ENCODE measurements at places on chromosomes 3 and 15.

DNA sequence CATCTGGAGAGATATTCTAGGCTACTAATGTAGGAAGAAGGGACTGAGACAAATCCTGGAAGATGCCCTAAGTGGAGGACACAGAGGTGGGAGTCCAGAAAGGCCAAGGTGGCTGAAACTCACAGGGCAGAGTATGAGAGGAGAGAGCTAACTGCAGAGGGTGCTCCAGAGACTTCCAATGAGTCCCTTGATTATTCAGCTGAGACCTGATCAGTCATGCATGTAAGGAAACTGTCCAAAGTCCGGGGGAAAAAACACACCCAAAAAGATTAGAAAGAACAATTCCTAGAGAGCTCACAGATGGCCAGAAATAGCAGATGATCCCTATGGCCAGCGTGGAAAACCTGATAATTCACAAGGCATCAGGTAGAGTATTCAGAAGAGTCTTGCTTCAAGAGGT, 18.7 kb upstream of the FOXP1 start:
- DNase-seq, result no peak

- no peak for DNase-seq
Measured at GRCh38 chr3:84066915-84067314, 891.9 kb upstream of the CADM2 start.

DNA sequence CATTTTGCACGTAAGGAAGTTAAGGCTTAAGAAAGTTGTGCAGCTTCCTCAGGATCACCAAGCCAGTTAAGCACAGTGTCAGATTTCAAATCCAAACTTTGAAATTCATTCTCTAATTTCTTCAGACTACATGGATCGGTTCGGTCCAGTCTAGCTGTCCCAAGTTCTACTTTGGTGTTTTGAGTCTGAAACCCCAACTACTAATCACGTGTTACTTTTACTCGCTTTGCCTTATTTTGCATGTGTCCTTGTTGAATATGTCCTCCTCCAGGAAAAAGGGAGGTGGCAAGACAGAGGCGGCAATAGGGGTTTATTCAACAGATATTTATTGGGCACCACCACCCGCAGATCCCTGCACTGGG, 522 bp upstream of the GXYLT2 start:
- DNase-seq, result no peak

- DNase-seq, result no peak
Measured at GRCh38 chr3:119608405-119609000, 10.8 kb downstream of the PLA1A start.

DNA sequence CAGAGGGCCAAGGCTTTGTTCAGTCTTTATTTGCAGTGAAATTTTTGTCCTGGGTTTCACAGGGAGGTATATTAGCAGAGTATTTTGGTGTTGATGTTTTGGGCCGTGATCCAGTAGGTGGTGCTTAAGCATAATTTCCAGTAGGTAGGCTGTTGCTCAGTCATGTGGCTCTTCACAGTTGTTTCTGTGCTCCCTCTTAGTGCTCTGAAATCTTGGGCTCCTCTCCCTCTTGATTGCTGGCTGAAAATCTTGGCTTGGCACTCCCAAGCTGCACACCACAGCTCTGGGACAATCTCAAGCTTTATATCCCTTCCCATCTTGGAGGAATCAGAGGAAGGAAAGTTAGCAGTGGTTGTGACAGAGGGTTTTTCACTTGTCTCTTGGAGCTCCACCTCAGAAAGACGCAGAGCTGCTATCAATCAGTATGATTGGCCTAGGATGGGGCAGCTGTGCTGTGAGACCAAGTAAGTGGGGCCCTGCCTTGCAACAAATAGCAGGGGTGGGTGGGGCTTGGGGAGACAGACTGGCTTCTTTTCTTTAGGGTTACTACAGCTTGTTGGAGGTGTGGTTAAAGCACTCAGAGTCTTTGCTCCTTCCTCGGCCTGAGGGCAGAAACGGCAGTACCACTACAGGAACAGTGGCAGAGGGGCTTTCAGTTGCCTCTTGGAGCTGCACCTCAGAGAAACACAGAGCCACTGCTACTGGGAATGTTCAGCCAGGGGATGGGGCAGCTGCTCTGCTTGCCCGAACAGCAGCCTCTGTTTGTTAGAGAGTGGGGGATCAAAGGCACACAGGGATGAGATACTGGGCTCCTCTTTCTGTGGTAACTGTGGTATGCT, 627.0 kb downstream of the SI start:
- no peak for DNase-seq

GRCh38 chr15:62833646-62834045, 208.9 kb upstream of the TPM1 start:
- no peak for DNase-seq

DNA sequence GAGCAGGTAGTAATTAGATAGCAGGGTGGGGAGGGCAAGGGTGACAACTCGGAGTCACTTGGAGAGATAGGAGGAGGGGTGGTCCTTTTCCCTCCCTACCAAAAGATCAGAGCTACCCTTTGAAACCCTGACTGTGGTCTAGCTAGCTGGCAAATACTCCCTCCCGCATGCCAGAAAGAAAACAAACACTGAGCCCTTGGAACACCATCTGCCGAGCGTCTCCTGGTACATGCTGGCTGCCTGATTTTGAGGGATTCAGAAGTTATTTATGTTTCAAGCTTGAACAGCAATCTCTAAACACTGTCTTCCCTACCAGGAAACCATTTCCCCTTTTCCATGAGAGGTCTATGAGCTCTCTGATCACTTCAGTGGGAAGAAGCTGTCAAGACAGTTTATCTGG, 291.6 kb upstream of the CFAP20DC start:
- no peak for DNase-seq

DNA sequence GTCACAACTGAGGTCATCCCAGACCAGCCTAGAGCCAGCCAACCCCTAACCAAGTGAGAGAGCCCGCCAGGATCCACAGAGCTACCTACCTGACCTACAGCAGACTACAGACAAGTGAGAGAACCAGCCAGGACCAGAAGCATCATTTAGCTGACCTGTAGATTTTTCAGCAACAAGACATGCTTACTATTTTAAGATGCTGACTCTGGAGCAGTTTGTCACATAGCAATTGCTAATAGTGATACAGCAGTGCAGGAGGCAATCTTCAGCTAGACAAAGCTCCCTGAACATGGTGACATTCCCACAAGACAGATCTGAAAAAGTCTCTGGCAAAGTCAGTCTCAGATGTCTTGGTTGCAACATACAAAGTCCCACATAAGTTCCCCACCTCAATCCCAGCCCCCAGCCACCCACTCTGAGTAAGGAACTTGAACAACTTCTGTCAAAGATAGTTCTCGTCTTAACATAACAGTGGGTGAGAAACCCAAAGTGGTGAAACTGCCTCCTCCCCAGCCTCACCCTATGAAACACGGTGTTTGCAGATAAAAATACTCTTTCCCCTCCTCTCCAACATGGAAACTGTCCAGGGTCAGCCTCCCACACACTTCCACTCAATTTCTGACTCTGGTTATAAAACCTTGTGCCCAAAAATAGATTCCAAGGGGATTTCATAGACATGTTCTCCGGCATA, 120.3 kb upstream of the SLC6A11 start:
- no peak for DNase-seq

DNA sequence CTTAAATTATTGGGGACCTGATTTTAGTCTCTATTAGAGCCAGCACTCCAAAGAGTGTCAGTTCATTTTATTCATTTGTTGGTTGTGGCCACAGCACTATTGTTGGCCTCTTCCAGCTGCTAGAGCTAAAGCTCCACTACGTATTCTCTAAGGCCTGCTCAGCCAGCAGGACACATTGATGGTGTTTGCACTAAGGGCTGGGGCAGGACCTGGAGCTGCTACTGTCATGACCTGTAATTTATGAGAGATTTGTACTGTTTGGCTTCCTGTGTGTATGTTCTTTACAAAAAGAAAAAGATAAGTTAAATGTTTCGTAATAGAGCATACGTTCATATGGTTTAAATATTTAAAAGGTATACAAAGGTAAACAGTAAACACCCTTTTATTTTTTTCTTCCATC, 8.1 kb downstream of the GFM1 start:
- DNase-seq, result no peak

DNA sequence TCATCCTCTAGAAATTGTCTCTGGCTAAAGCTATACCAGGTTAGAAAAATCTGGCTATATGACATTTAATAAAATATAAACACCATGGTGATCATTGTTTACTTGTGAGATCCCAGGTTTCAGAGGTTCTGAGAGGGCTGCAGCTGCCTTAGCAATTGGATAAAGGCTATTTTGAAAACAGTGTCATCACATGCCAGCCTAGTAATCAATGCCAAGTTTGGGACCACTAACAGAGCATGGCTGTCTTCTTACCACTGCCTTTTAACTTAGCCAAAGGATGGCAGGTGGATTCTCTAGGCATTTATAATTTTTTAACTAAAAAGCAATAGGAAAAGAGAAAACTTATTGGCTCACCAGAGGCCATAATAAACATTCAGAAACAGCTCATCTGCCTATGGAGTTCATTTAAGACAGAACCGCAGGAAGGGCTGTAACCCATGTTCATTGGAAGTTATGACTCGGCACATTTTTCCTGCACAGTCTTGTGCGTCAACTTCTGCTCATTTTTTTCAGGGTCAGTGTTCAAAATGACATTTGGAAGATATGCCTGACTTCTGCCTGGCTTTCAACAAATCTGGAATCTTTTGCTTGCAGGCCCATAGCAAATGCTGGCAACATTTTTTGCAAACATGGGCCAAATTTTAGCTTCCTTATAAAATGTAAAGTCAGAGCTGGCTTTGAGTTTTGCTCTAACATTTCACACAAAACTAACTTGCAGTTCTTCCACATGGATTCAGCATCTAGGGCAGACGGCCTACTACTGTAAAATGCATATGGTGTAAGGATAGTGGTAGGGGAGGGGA, 476.0 kb upstream of the TBL1XR1 start:
- no peak for DNase-seq

- no peak for DNase-seq
Measured at GRCh38 chr15:35671981-35672380, 126.0 kb upstream of the DPH6 start.

DNA sequence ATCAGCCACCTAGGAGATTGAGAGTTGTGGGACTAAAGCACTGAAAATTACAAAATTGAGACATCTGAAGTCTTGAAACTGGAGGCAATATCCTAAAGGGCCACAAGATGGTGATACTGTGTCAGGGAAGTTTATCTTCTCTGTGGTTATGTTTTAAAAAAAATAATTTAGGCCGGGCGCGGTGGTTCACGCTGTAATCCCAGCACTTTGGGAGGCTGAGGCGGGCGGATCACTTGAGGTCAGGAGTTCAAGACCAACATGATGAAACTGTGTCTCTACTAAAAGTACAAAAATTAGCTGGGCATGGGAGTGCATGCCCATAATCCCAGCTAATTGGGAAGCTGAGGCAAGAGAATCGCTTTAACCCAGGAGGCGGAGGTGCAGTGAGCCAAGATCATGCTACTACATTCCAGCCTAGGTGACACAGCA, 17.9 kb upstream of the NIT2 start:
- DNase-seq, result peak; percentile 44

GRCh38 chr15:74802862-74803447, 9.7 kb upstream of the LMAN1L start:
- DNase-seq, result no peak

DNA sequence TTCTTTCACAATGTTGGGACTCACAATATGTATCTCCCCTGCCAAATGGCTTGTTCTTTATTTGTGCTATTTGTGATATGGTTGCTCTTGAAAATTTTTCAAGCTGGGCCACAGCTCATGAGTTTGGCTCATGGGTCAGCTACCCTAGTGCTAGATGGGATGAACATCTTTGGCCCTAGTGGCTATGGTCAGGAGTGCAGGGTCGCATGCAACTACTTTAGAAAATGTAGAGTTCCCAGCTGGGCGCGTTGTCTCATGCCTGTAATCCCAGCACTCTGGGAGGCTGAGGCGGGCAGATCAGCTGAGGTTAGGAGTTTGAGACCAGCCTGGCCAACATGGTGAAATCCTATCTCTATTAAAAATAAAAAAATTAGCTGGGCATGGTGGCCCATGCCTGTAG, 55.8 kb downstream of the POLR2M start:
- no peak for DNase-seq

DNA sequence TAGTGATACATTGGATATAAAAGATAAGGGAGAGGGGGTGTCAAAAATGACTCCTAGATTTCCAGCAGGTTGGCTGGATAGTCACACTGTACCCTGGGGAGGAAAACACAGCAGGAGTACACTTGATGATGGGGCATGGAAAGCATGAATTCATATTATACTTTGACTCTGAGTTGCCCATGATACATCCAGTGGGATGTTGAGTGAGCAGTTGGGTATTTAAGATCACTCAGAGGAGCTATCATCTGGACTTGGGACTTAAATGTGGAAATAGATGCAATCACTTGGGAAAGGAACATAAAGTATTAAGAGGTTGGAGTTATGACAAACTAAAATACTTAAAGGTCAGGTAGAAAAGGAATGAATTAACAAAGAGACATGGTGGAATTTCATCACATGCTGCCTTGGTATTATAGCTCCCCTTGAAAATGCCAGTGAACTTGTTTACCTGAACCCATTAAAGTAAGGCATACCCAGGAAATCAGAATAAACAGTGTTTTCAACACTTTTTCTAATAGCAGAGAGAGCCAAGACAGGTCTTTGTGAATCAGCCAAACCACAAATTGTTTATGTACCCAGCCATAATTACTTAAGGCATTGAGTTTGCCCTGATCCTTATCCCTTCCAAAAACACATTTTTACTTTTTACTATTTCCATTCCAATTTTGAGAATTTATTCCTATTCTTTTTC, 49.9 kb upstream of the ABI3BP start:
- no peak for DNase-seq

- no peak for DNase-seq
Measured at GRCh38 chr15:54618120-54618519, 578.6 kb downstream of the RSL24D1 start.

DNA sequence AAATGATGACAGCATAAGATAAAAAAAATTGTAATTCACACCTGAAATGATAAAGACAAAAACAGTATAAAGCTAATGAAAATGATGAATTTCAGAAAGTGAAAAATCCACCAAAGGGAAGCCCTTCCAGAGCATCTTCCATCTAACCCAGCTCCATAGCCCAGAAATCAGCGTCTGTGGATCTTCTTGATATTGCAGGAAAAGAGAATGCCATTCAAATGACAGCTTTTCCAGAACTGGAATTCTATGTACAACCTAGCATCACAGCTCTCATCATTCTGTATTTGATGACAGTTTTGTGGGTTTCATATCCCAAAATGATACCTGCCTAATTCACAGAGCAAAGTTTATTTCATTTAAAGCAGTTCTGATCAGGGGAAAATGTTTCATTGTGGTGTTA, 267.3 kb downstream of the FHIT start:
- DNase-seq, result no peak
